ENCODE measurements at places on chromosomes 2 and 18.

DNA sequence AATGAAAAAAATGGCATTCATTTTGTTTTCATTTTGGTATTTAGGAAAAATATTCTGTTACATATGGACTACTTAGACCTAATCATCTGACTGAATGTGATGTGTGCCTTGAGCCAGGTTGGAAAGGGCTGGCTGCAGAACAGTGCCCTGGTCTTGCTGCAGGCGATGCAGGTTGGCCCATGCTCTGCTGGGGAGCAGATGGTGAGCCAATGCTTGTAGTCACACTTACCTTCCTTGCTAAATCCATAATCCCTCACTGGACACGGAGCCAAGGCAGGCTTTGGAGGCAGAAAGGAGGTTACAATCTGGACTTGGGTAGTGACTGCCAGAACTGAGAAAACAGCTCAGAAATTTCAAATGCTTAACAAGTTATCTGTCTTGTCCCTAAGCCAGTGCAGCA is 228.7 kb downstream of the ARHGAP15 start:
- no peak for DNase-seq

DNA sequence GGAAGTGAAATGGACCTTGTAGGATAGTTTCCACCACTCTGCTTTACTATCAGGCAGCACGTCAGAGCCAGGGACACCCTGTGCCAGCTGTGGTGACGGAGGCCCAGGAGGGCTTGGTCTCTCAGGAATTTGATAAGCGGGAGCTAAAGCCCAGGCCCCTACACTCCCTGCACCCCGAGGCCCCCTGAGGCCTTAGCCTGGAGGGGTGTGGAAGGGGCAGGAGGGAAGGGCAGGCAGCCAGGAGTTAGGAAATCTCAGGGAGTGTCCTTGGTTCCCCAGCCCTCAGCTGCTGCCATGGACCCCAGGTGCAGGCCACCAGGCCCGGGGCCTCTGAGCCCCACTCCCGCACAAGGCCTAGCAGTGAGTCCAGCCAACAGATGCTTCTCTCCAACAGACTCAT is 38.2 kb downstream of the PDIA6 start:
- DNase-seq, result no peak

DNA sequence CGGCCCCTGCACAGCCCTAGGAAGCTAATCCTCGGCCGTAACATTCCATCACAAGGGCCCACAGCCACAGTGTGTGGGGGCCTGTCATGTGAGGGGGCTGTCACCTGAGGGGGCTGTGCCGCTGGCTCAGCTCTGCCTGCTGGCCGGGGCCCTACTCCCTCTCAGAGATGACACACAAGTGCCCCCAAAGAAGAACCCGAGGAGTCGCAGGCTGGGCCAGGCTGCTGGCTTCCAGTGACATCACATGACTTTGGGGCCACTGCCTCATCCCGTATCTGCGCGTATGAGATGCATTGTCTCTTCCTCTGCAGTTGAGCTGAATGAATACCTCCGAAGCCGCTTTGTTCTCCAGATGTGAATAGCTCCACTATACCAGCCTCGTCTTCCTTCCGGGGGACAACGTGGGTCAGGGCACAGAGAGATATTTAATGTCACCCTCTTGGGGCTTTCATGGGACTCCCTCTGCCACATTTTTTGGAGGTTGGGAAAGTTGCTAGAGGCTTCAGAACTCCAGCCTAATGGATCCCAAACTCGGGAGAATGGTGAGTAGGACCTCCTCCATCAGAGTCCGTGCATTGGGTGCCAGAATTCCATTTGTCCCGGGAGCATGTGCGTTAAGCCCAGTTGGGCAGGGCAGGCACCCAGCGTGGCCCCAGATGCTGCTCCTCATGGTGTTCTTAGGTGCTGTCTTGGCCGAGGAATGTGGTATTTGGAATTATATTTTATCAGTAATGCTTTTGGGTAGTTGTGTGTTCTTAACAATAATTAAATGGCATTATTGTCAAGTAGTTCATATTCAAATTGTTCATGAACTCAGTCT is at the start of gene CNDP1:
CNDP1 (plus strand) TSS at position 351 of the 820 bp plus-strand sequence; CDS start at position 519, 168 bp downstream.
- DNase-seq, result no peak

DNA sequence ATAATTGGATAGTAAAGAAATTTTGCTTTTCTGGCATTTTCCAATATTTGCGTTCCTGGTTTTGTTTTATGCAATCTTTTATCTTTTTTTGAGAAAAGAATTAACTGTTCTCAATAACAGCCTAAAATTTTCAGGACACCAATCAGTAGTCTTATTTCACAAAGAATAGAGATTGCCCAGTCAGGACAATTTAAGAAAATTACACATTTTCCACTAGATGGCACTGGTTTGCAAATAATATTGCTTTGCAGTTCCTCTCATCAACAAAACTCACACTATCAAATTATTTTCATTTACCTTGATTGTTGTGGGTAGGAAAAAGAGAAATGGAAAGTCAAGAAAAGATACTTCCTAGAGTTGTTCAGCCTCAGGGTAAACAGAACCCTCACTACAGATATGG is 2.4 kb upstream of the RBM45 start:
- DNase-seq, result no peak

DNA sequence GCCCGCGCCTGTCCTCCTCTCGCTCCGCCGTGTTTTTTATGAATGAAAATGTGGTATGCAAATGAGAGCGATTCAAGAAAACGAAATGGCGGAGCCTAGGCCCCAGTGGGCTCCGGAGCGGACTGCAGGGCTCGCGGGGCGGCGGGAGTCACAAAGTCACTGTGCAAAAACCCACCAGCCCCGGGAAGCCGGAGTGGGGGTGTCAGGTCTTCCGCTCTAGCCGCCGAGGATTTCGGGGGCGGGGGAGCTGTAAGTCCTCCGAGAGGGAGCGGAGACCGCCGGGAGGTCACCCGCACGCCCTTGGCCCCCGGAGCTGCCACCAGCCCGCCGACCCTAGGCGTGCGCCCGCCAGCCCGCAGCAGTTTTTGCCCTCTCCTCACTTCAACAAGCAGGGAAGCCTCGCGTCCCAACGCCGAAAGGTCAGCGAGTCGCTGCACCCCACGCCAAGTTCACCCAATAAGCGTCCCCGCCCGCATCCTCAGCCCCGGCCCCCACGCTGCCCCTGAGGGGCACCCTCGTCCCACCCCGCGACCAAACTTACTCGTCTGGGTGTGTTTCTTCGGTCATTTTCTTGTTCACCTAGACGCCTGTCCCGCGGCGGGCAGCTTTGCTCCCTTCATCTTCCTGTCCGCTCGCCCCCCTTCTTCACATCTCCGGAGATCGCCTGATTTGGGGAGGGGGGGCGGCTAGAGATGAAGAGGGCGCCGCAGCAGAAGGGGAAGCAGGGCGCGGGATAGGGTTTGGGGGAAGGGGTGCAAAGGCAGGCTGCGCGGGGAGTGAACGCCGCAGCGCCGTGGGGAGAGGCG is 775 bp downstream of the SPRED2 start:
- no peak for DNase-seq

DNA sequence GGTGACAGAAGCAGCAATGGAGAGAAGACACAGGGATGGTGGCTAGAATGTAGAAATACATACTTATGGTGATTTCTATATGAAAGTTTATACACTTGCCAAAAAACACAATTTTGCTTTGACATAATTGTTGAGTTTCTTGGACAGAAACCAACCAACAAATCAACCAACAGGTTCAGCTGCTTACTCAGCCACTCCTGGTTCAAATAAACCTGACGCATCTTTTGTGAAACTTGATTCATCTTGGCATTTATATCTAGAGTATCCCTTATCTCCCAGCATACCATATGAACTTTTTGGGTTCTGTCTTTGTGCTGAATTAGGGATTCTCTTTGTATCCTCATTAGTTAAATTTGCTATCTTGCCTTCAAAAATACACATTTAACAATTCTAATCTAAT is 54.1 kb upstream of the ERBB4 start:
- no peak for DNase-seq

GRCh38 chr2:233248999-233249398 is 2.5 kb upstream of the ATG16L1 start:
- DNase-seq, result no peak
